Upper lobe of right lung (tissue), 1 donor: ENCODE measurements at places on chromosomes 13 and 19.

- DNase-seq: no peak
- H3K36me3 ChIP-seq: no peaks in the 10 kb centered on the region
- H3K4me3 ChIP-seq: no peak overlapping the region
- no peak overlapping the region for H3K27ac ChIP-seq
- no peaks in the 10 kb centered on the region for H3K27me3 ChIP-seq
Observed at GRCh38 chr13:67087527-67087926, 142.6 kb downstream of the PCDH9 start.

DNA sequence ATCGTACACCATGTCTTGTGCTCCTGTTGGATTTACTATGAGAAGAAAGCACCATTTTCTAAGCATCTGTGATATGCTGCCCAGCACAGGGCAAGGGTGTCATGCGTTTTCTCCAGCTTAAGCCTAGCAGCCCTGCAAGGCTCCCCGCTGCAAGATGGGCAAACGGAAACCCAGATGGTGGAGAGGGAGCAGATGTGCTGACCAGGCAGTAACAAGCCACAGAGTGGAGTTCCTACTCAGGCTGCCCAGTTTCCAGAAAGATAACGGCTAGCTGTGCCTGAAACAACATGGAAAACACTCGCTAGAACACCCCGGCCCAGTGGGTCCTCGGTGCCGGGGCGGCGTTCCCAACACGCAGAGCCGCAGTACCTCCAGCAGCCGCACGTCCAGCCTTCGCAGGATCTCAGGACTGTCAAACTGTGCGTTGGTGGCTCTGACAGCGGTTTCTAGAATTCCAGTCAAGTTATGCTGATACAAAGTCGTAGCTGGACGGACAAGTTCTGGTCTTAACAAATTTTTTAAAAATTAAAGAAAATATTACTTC, 68.4 kb downstream of the TUBGCP3 start:
- H3K27me3 ChIP-seq: no peaks in the 10 kb centered on the region
- H3K27ac ChIP-seq: no peak overlapping the region
- no peak for DNase-seq
- no peak overlapping the region for H3K4me3 ChIP-seq

GRCh38 chr13:30943881-30944280, 11.4 kb downstream of the TEX26 start:
- DNase-seq: no peak
- no peak overlapping the region for H3K4me3 ChIP-seq
- no peaks in the 10 kb centered on the region for H3K27me3 ChIP-seq
- H3K4me1 ChIP-seq: no peaks in the 10 kb centered on the region
- H3K36me3 ChIP-seq: no peaks in the 10 kb centered on the region

DNA sequence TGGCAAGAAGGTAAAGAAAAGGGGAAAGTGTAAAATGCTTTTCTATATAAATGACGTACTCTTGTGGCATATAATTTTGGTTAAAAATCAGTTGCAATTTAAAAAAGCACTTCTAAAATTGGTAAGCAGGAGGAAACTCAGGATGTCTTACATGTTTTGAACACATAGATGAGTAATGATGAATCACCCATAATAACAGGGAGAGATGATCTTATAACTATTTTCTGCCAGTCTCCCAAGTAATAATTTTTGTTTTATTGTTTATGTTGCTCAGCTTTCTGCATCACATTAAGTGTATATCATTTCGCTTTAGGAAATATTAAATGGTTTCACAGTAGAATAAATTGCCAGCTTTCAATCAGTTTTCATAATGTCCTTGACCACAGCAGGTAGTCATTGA, 1430.7 kb upstream of the PCDH20 start:
- no peaks in the 10 kb centered on the region for H3K4me1 ChIP-seq
- no peak overlapping the region for H3K4me3 ChIP-seq
- H3K27ac ChIP-seq: no peak overlapping the region
- no peak for DNase-seq

- no peaks in the 10 kb centered on the region for H3K4me1 ChIP-seq
- H3K27ac ChIP-seq: no peak overlapping the region
- no peak overlapping the region for H3K4me3 ChIP-seq
- no peak for DNase-seq
- H3K27me3 ChIP-seq: no peaks in the 10 kb centered on the region
Observed at GRCh38 chr13:98664510-98664909, 87.6 kb upstream of the STK24 start.

DNA sequence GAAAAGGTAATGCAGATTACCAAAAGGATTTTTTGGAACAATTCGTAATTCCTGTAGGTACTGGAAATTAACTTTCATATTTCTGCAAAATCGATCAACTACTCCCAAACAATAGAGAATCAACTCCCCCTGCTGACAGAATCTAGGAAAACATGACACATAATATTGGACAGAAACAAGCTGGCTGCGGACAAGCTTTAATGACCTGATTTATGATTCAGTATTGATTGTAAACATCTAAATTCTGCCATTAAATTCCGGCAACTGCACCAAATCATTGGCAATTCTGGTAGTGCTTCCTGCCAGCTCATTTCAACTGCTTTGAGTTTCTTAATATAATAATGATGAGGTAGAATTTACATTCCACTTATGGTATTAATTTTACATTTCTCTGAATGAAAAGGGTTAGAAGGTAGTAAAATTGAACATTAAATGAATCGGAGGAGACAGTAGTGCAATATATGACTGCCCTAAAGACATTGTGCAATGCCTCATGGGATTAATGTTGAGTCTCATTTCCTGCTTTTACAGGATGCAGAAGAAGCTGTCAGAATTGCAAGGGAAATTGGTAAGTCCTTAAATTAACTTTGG, 146.5 kb downstream of the PCCA start:
- no peaks in the 10 kb centered on the region for H3K27me3 ChIP-seq
- no peak overlapping the region for H3K4me3 ChIP-seq
- H3K36me3 ChIP-seq: no peaks in the 10 kb centered on the region

- H3K27me3 ChIP-seq: no peaks in the 10 kb centered on the region
- H3K4me3 ChIP-seq: no peak overlapping the region
- no peaks in the 10 kb centered on the region for H3K36me3 ChIP-seq
- DNase-seq: no peak
- H3K27ac ChIP-seq: no peak overlapping the region
Observed at GRCh38 chr13:30520571-30520970, 54.8 kb upstream of the HMGB1 start.

GRCh38 chr19:14614099-14614412, 31.2 kb downstream of the CLEC17A start:
- H3K4me3 ChIP-seq: no peak overlapping the region
- no peaks in the 10 kb centered on the region for H3K4me1 ChIP-seq
- H3K27me3 ChIP-seq: no peaks in the 10 kb centered on the region
- no peaks in the 10 kb centered on the region for H3K36me3 ChIP-seq
- no peak overlapping the region for H3K27ac ChIP-seq

DNA sequence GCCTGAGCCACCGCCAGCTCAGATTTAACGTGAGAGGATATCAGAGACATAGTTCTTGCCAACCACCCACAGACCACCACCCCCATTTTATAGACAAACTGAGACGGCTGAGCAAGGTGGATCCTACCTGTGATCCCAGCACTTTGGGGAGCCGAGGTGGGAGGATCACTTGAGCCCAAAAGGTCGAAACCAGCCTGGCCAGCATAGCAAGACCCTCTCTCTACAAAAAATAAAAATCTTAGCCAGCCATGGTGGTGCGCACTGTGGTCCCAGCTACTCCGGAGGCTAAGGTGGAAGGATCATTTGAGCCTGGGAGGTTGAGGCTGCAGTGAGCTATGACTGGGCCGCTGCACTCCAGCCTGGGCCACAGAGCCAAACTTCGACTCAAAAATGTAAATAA, 30.6 kb upstream of the NDUFS7 start:
- no peak overlapping the region for H3K27ac ChIP-seq
- peaks cover 7% of the 10 kb centered on the region for H3K4me1 ChIP-seq
- H3K36me3 ChIP-seq: peaks cover 10% of the 10 kb centered on the region
- no peak overlapping the region for H3K4me3 ChIP-seq
- DNase-seq: no peak

GRCh38 chr13:36717966-36718545, 44.2 kb downstream of the SERTM1 start:
- no peak overlapping the region for H3K4me3 ChIP-seq
- H3K27ac ChIP-seq: no peak overlapping the region
- no peaks in the 10 kb centered on the region for H3K27me3 ChIP-seq
- no peaks in the 10 kb centered on the region for H3K4me1 ChIP-seq
- no peak for DNase-seq
- no peaks in the 10 kb centered on the region for H3K36me3 ChIP-seq

DNA sequence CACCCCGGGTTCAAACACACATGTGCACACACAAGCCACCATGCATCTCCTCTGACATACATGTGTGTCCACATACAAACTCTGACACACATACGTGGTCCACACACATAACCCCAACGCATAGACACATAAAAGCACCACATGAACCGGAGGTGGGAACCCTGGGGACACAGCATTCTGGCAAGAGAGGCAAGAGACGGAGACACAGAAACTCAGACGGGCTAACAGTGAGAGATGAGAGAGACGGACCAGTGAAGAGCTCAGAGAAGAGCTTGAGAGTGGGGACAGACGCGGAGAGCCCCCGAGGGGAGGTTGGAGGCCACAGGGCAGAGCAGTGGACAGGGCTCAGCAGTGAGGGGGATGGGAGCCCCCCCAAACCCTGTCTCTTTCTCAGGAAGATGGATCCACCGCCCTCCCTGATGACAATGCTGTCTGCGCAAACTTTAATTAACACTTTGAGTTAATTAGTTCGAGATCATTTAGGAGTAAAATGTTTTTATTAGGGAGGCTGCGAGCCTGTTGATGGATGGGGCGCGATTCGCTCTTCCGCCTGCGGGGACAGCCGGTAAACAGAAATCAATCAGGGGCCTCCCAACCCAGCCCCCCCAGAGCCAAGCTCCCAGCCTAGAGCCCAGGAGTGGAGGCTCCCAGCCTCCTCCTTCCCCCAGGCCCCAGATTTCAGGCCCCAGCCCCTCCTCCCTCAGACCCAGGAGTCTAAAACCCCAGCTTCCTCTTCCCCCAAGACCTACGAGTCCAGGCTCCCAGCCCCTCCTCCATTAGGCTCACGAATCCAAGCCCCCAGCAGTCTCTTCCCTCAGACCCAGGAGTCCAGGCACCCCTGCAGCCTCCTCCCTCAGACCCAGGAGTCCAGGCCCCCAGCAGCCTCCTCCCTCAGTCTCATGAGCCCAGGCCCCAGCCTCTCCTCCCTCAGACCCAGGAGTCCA, 9.5 kb upstream of the ERFL start:
- no peak for DNase-seq
- H3K27me3 ChIP-seq: peaks cover 15% of the 10 kb centered on the region
- H3K4me3 ChIP-seq: no peak overlapping the region
- no peak overlapping the region for H3K27ac ChIP-seq

DNA sequence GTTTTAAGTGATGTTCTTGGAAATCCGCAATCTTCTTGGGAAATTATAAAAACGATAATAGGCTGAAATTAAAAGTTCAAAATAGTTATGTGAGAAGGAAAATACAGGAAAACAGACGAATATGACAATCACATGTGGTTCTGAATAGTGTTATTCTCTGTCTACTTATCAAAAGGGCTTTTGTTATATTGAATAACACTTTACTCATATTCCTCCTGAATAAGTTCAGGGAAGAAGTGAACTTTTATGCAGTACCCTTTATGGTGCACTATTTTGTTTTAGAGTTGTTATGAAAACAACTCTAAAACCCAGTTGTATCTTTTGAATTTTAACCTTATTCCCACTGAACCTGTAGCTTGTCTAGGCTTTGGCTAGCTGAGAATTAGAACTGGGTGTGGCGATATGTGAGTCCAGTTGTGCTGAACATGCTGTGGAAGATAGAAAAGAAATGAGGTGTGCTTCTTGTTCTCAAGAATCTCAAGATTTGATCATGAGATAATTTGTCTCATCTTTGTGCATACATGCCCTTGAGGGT, 384.4 kb downstream of the LMO7 start:
- H3K36me3 ChIP-seq: no peaks in the 10 kb centered on the region
- no peak overlapping the region for H3K4me3 ChIP-seq
- no peak overlapping the region for H3K27ac ChIP-seq
- DNase-seq: no peak
- no peaks in the 10 kb centered on the region for H3K4me1 ChIP-seq

- no peak overlapping the region for H3K4me3 ChIP-seq
- H3K36me3 ChIP-seq: no peaks in the 10 kb centered on the region
- DNase-seq: no peak
- H3K4me1 ChIP-seq: no peaks in the 10 kb centered on the region
- H3K27ac ChIP-seq: no peak overlapping the region
- peaks cover 6% of the 10 kb centered on the region for H3K27me3 ChIP-seq
Observed at GRCh38 chr13:72648513-72649065, 78.8 kb downstream of the MZT1 start.

- no peak overlapping the region for H3K4me3 ChIP-seq
- H3K27ac ChIP-seq: no peak overlapping the region
- H3K36me3 ChIP-seq: no peaks in the 10 kb centered on the region
- peaks cover 5% of the 10 kb centered on the region for H3K4me1 ChIP-seq
- no peaks in the 10 kb centered on the region for H3K27me3 ChIP-seq
Observed at GRCh38 chr13:24042710-24043440, 117.6 kb upstream of the SPATA13 start.

DNA sequence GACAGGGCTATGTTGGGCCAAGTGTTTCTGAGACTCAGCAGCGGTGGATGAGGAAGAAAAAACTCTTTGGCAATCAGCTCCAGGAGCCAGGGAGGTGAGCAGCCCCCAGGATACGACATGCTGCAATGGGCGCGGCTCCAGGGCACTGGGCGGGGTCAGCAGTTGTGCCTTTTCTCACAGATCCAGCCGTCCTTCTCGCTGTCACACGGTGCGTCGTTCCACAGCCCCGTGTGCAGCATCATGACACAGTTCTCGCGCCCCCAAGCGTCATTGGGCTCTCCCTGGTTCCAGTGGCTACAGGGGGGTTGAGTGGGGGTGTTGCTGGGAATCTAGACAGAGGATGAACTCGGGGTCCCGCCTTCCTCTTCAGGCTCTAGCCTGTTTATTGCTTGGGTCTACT, 2.7 kb downstream of the CLEC4G start:
- no peak for DNase-seq
- peaks cover 3% of the 10 kb centered on the region for H3K4me1 ChIP-seq
- H3K27me3 ChIP-seq: peaks cover 45% of the 10 kb centered on the region
- no peak overlapping the region for H3K27ac ChIP-seq

DNA sequence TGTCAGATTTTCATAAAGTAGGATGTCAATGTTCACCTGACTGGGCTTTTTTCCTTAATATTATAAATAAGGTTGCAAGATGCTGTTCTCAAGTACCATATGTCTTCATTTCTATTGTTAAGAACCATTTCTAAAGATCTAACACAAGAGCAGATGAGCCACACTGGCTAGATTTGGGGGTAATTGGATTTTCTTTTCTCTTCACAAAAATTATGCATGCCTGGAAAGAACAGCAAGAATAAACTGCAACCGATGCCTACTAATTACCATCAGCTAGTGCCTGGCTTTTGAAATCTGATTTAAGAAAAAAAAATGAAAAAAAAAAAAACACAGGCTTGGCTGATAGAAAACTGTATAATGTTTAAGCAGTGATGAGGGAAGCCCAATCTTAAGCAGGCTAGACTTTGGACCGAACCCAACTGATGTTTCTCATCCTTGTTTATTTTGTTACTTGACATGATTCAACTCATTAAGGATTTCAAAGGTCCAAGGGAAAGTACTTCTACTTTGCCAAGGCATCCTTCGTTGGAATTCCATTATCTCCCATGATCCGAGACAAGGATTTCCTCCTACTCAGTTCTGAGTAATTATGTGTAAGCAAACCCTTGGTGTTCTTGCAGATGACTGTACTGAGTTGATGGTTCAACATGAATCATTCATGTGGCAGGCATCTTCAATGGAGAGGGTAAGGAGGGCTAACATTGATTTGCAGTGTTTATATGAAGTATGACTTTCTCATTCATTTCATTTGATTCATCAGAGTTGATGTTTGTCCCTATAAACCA, 300.5 kb downstream of the SPRY2 start:
- H3K4me3 ChIP-seq: no peak overlapping the region
- no peak overlapping the region for H3K27ac ChIP-seq
- peaks cover 5% of the 10 kb centered on the region for H3K4me1 ChIP-seq
- no peak for DNase-seq
- no peaks in the 10 kb centered on the region for H3K27me3 ChIP-seq
